ENCODE measurements at places on chromosomes 2 and 18.

DNA sequence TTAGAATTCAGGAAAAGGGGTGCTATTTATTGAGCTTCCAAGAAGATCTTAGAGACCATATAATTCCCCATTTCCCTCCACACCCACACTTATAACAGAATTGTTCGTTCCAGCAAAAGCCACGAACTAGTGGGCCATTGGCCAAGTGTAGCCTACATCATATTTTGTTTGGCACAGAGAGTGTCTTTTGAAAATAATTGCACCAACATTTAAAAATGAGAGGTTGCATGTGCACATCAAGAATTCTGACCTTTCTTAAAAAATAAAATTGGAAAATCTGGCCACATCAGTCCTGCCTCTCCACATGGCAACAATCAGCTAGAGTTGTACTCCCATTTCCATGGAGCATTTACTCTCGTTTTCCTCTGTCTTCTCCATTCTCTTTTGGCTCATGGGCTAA lies 655.5 kb upstream of the FANCL start:
- no peak for DNase-seq

GRCh38 chr2:20561637-20562454 lies 89.1 kb downstream of the HS1BP3 start:
- peak; percentile 33 for DNase-seq

GRCh38 chr2:128233790-128234395 lies 84.8 kb downstream of the HS6ST1 start:
- no peak for DNase-seq

GRCh38 chr2:239285071-239285931 lies 115.5 kb downstream of the HDAC4 start:
- DNase-seq, result no peak

GRCh38 chr2:119794237-119794636 lies 34.5 kb downstream of the PTPN4 start:
- DNase-seq, result no peak

DNA sequence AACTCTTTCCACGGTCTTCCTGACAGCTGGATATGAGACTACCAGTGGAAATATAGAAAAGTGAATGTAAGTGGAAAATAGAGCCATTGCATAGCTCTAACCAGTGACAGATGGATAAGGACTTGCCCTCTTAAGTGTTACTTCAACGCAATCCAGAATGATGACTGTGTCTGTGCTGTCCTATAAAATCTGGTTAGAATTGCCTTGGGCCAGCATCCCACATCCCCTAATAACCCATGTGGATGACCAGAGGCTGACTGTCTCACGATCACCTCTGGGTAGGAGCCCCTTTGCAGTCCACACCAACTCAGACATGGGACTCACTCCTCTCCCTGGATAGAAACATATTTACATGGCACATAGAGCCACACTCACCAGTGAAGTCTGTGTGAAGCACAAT lies 186.6 kb downstream of the C1D start:
- DNase-seq, result no peak

DNA sequence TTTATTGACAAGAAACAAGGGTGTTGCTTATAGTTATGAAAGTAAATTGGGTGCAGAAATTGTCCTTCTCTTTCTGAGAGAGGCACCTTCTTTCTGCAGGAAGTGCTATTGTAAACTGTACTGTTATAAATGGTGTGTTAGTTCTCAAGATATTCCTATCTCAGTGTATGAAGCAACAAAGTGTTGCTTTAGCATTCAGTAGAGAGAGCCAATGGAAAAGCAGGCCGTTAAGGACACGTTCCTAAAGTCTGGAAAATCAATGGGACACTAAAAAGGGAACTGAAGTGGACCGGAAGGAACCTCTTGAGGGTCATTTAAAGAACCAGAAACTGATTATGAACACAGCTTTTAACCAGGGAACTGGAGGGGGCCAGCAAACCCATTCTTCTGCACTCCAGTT lies 510.0 kb upstream of the ZEB2 start:
- no peak for DNase-seq

- no peak for DNase-seq
Measured at GRCh38 chr2:112827604-112828185, 8.9 kb downstream of the IL1B start.

DNA sequence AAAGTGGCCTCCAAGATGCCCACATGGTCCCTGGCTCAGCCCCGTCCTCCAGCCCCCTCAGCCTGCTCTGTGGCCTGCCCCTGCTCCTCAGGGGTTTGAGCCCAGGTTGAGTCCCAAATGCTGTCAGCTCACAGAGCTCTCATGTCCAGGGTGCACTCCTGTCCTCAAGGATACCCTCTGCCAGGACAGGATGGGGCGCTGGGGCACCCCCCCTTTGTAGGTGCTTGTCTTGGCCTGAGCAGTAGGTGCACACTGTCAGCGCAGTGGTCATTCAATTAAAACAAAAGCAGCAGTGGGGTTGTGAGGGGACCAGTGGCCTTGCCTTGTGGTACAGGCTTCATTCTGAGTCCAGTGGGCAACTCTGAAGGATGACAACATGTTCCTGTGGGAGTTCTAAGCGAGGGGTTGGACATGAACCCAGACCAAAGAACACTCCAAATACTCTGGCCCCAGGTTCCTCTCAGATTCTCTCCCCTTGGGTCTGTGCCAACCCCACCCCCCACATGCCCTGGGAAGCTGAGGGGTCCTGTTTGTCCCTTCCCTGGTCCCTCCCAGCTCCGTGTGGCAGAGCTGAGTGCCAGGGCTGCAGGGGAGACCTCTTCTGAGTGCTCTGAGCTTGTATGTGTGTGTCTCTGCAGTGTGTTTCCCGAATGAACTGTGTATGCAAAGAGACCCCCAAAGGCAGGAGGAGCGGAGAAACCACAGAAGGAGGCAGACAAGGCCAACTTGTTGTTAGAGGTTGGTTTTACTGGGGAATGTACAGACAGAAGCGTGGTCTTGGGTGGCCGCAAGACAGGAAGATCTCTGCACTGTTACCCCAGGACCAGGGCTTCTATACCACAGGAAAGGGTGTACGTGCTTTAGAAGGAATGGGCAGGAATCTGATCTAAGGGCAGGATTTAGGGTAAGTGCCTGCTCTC lies 155.6 kb upstream of the HS6ST1 start:
- DNase-seq, result no peak

- peak; percentile 14 for DNase-seq
Measured at GRCh38 chr18:24868760-24869237, 408.4 kb downstream of the HRH4 start.

- peak; percentile 4 for DNase-seq
Measured at GRCh38 chr2:215104226-215104625, 34.2 kb downstream of the ABCA12 start.

- DNase-seq, result no peak
Measured at GRCh38 chr2:181324912-181325311, 132.3 kb upstream of the ITGA4 start.

DNA sequence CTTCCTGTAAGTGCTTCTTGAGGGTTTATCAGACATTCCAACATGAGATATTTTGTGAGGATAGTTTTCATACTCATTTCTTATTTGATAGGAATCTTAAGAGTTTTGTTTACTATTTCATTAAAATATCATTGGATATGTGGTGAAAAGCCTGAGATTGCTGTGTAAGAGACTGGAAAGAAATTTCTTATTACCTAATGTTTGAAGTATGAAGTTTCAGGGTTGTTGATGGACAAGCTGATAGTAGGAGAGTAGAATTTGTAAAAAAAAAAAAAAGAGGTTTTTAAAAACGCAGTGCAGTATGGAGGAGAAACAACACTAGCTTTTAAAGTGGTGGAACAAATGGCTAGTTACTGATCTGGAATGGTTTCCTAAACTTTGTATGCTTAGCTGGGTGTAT lies 7.7 kb downstream of the EPB41L5 start:
- no peak for DNase-seq

- no peak for DNase-seq
Measured at GRCh38 chr2:109471658-109472057, 142.1 kb downstream of the SEPTIN10 start.

DNA sequence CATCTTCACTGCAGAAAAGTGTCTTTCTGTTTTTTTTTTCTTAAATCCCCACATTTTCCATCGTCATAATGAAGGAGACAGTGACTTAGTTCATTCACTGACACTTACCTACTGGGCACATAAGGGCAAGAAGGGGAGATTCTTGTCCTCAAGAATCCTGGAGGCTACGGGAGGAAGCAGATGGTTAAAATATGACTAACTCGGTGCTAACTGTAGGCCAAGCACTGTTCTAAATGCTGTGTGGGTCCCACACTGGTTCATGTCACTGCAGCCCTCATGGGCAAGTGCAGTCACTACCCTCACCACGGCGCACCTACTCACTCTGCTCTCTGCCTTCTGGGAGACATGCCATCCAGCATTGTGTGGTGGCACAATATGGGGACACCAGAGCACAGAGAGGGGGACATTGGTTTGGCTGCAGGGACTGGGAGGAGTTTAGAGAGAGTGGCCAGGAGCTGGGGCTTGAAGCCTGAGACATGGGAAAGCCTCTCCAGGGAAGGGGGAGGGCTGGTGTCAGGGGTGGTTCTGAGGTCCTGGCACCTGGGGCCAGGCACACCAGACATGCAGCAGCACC lies 305.2 kb downstream of the MYCN start:
- DNase-seq, result no peak

DNA sequence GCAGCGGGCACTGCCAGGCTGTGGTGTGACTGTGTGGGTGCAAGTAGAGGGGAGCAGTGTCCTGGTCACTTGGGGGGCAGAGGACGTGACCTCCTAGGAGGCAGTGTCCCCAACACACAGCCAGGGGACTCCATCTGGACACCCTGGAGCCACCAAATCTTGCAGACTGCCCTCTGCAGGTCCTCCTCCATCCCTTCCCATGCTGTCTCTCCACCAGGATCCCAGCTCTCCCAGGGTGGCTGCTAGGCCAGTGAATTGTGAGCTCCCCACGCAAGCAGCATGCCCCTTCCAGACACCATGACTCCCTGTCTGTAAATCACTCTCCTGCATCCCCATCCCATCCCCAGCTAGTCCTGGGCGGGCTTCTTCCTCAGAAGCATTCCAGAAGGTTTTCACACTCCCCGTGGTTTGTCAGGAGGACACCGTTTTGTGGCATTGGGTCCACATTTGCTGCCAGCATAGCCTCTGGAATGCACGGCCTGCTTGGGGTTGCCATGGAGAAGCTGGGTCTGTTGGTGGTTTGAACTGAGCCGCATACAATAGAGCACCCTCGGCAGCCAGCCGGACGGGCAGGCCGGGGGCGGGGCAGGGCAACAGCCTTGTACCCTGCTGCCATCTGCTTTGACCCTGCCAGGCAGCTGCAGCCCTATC lies 210.7 kb downstream of the KLHL29 start:
- DNase-seq, result no peak

DNA sequence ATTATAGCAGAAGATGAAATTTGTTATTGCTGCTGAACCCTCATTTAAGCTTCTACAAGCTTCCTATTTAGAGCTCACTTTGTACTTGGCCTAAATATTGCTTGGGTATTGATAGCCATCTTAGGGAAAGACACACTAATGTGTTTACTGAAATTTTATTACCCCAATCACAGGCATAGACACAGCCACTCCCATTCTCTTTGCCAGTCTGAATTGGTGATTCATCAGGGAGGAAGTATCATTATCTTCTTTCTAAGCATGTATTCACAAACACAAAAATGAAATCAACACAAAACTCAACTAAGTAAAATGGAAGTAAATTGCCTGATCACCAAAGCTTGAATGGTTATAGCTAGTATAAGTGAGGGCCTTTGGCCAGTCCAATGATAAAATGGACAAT lies 666.3 kb downstream of the TSN start:
- no peak for DNase-seq

DNA sequence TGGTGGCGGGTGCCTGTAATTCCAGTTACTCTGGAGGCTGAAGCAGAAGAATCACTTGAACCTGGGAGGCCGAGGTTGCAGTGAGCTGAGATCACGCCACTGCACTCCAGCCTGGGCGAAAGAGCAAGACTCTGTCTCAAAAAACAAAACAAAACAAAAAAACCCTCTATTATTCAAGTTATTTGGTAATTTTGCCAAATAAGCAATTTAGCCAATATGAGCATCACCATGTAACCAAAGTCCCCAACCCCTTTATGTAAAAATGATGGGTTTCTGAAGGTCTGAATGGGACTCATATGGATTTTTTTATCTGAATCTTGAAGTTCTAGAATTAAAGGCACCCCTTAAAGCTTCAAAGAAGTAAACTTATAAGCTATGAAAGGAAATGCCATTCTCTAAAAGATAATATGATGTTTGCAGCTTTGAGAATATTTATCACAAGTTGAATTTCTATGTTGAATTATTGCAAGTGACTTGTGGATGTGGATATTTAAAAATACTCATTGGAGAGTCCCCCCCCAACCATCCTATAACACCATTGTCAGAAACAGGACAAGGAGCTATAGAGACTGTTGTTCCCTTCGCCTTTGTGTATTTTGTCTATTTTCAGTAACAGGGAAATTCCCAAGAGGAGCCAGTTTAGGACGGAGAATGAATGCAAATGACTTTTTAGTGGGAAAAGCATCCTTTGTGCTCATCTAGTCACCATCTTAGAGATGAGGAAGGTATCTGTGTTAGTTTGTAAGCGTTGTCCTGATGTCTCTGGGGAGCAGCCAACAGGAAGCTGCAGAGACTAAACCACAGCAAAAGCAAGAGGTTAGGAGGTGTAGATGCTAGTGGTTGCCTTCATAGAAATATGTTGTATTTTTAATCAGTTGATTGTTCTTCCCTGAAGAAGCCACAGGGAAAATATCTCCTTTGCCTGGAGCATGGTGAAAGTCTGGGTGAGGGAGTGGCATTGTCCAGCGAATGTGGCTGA lies 68.3 kb downstream of the TET3 start:
- DNase-seq, result no peak

DNA sequence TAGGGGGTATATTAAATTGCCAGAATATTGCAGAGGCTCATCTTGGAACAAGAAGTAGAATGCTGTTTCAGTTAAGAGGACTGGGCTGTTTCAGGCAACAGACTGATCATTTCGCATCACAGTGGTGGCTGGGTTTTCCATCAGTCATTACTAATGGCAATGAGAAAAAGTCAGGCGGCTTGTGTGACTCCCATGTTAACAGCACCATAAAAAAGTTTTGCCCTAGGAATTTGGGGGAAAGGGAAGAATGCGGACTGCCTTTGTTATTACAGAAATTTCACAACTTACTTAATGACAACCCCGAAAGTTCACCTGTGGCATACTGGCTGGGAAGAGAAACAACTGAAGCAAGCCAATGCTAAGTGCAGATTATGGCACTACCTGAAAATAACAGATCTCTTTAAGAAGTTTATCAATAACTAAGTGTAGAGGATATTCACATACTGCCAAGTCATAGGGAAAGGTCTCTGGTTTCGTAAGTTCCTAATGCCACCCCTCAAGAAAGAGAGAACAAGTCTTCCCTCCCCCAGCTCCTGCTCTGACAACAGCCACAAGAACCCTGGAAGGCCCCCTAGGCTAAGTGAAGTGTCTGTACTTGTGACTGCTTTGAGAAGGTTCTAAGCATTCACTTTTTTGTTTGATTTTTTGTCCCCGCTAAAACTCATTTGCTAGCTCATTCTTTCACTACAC lies 40.5 kb upstream of the AP1S3 start:
- DNase-seq, result no peak

DNA sequence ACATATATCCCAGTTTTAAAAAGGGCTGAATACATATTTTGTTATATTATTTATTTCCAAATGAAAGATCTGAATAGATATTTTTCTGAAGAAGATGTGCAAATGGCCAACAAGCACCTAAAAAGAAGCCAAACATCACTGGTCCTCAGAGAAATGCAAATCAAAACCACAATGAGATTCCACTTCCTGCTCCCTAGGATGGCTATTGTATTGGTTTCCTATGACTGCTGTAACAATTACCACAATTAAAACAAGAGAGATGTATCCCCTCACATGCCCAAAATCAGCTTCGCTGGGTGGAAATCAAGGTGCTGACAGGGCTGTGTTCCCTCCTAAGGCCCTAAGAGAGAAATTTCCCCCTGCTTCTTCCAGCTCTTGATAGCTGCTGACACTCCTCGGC lies 23.2 kb downstream of the ABCB11 start:
- no peak for DNase-seq

All from HS-27A (cell line).